Eye (tissue), 1 donor: ENCODE measurements at places on chromosomes 11 and 22.

- peak; percentile 94 for DNase-seq
Observed at GRCh38 chr11:96388891-96389719, 607 bp downstream of the CCDC82 start.

DNA sequence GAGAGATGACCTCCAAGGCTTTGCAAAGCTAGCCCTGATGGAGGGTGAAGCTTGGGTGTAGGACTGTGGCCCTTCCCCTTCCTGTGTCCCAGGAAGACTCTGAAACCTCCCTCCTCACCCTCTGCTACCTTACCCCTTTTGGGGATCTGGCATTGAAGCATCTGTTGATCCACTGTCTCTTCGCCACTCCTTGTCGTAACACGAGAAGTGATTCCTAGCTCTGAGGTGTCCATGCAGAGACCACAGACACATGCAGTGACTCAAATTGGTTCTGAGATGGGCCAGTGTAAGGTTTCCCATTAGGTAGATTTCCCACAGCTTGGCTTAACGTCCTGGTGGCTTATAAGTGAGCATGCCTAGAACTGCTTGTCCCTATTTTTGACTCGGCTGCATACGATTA is 101.4 kb downstream of the ZBTB16 start:
- DNase-seq, result peak; percentile 11

DNA sequence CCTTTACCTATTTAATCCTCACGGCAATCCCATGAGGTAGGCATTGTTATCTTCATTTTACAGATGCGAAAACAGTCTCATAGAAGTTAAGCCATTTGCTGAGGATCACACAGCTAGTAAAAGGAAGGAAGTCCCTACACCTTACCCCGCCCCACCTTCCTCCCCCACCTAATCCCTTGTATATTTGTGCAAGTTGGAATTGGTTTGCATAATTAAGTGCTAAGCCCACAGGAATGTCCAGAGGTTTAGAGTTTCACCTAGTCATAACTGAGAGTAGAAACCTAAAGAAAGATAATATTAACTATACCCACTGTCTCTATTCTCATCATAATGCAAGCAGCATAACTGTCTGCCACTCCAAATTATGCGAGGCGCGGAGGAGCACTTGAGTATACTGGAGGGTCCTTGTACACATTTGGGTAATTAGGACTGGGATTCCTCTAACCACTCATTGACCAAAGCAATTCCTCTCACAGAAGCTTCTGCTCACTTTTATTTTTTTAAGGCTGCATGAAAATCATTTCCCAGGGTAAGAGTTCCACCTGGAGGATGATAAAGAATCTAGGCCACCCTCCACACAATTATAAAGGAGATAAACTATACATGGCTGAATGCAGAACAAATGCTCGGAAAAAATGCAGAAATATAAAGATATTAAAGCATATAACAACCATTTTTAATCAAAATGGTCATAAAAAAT is 199.9 kb downstream of the FAM181B start:
- DNase-seq, result no peak

DNA sequence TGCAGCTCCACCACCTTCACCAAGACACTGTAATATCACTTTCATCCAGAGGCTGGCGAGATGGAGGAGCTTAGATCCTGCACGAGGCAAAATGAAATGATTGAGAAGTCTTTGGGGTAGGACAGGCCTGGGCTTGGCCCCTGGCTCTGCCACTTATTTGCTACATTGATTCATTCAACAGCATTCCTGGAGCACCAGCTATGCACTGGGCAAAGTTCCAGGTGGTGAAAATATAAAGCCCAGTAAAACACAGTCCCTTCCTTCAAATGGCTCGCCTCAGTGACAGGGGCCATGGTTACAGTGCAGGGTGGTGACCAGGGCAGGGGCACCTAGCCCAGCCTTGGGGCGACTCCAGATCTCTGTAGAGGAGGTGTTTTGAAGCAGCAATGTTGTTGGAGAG is 19.7 kb downstream of the ALX4 start:
- DNase-seq, result no peak

DNA sequence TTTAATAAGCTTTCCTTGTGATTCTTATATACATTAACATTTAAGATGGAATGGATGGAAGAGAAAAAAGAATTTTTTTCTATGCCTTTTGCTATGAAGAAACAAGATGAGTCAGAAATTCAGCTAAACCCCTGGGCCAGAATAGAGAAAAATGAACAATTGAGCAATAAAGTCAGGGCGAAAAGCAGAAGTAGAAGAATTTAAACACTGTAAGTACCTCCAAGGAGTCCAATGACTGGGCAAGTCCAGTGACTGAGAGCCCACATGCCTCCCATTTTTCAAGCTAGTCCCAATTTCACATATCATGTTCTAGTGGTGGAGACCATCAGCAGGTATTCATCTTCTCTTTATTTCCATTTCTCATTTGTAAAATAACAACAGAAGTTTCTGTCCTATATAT is 18.6 kb upstream of the APLP2 start:
- DNase-seq, result no peak

GRCh38 chr11:1077033-1077416 is 2.4 kb downstream of the MUC2 start:
- no peak for DNase-seq

DNA sequence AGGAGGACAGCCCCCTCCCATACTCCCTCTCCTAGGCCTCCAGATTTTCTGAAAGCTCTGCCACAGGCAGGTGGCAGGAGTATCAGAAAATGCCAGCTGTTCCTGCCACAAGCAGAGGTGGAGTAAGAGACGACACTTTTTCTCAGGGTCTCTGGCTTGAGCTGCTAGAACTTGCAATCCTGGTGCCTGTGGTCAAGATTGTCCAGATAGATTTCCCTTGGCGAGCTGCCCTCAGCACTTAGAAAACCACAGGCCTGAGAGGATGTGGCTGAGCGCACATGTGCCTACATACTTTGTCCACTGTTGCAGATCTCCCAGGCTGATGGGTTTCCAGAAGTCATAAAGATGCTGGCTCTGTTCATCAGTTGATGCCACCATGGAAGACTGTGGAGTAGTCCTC is 65.7 kb upstream of the NAV2 start:
- no peak for DNase-seq

GRCh38 chr11:106208760-106209159 is 131.3 kb downstream of the AASDHPPT start:
- no peak for DNase-seq

- DNase-seq, result no peak
Observed at GRCh38 chr22:35674335-35674734, 26.1 kb downstream of the APOL6 start.

- no peak for DNase-seq
Observed at GRCh38 chr22:42462016-42462415, 29.8 kb upstream of the NFAM1 start.
